Esophagus muscularis mucosa (tissue), 4 donors: ENCODE measurements at places on chromosomes 16 and 17.

DNA sequence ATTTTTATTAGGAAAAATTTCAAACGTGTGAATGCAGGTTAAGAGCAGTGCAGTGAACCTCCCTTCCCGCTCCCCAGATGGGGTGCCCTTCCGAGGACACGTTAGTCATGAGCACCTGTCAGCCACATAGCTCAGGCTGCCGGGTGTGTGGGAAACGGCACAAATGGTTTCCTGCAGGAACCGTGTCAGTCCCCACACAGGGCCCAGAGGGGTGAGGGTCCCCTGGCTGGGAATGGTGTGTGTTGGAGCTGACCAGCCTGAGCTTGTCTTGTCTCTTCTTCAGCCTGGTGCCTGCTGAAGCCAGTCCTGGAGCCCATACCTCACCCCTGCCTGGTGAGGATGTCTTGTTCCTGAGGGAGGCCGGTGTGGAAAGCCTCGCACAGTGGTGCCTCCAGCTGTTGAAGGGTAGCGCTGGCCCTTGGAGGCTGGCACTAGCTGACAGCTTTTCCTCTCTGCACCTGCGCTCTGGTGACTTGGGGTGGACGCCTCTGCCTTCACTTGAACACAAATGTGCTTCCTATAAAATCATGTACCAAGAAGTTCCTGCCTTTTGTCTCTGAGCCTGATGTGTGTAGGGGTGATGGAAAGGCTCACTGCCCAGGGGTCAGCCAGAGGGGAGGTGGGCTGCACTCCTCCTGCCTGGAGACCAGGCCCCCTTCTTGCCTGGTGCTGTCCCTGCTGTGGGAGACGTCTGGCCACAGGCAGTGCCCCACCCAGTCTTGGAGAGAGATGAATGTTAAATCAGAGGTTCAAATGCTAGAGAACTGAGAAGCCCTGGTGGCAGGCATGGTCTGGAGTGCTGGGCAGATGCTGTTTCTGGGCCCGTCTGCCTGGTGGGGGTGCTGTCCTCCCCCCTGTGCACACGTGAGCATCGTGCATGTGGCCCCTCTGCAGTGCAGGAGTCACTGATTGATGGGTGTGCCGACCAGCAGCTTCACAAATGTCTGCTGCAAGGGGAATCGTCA, 102.6 kb upstream of the ZNF750 start:
- no peak for DNase-seq

- no peak for DNase-seq
These were observed 310.6 kb downstream of the SEC14L1 start for GRCh38 chr17:77451245-77451893.

GRCh38 chr16:88713568-88714419, 7.5 kb downstream of the CTU2 start:
- no peak for DNase-seq

DNA sequence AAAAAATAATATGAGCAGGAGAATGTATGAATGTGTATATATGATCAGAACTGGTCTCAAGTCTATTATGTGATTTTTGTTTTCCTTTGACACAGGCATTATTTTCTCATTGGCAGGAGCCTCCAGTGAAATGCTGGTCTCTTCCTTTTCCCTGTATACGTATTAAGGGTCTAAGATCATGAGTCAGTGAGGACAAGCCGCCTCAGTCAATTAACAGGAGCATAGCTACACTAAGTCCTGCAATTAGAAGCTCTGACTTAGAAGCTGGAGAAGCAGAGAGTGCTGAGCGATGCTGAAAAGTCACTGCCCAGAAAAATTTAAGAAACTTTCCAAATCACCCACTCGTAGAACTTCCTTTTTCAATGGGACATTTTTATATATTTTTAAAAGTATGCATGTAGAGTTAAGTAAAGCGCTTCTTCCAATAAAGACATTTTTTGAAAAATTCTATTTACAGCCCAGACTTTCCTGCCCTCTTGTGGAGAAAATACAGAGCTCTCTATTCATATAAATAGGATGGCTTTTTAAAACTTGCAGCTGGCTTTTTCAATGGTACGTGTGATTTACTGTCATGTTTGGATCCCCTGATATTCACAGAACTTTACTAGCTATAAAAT, 70.2 kb upstream of the PSMD7 start:
- DNase-seq = peak; percentile 10

DNA sequence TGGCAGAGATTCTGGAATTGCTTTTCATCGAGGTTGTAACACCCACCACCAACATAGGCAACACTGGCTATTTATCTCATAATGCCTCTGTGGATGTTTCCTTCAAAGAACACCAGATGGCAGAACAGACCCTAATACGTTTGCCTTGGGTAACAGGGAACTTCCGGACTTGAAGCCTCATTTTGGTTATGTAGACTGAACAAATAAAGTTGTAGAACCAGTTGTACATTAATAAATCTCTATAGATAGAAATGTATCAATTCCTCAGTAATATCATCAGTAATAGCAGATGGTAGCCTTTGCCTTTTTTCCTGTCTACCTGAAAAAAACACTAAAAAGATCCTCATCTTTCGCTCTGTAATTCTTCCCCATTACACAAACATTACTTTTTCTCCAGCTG, 25.9 kb upstream of the APOH start:
- no peak for DNase-seq

GRCh38 chr17:6457688-6458459, 13.6 kb downstream of the PIMREG start:
- DNase-seq = no peak

DNA sequence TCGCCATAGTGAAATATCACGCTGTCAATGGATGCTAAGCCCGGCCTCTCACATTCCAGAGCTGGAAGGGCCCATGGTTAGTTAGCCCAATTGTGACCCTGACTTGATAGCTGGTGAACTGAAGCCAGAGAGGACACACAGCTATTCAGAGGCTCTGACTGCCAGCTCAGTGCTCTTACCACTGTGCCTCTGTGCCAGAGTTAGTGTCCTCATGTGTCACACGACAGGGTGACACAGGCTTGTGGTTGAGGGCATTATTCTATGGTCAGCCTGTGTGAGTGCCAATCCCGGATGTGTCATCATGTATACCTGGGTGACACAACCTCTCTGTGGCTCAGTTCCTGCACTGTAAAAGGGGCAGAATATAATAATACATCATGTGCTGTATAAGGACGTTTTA, 2.5 kb upstream of the MT1X start:
- DNase-seq = no peak

- no peak for DNase-seq
These were observed 2.0 kb upstream of the GSE1 start for GRCh38 chr16:85611194-85611443.

DNA sequence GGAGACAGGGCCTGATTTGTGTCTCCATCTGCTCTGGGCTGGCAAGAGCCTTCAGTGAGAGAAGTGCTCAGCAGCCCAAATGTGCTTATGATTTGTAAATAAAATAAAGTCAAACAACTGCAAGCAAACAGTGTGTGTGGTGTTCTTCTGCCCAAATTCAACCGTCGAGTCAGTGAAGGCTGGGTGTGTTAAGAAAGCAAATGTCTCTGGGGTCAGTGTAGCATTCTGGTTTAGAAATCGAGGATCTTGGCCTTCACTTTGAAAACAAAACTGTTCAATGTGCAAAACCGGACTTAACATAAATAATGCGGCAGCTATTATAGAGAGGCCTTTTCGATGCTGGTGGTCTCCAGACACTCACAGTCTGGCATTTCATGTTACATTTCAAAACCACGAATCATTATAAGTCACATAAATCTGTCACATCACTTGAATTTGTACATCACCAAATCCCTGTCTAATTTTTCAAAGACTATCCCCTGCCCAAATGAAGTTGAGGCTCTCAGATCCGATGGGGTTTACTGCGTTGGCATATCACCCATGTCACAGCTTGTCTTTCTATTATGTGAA, 158.6 kb upstream of the MYOCD start:
- no peak for DNase-seq

- DNase-seq = no peak
These were observed 5.0 kb upstream of the ARHGAP17 start for GRCh38 chr16:25020112-25020631.

GRCh38 chr17:30933966-30934365, 12.2 kb downstream of the ADAP2 start:
- DNase-seq = no peak

DNA sequence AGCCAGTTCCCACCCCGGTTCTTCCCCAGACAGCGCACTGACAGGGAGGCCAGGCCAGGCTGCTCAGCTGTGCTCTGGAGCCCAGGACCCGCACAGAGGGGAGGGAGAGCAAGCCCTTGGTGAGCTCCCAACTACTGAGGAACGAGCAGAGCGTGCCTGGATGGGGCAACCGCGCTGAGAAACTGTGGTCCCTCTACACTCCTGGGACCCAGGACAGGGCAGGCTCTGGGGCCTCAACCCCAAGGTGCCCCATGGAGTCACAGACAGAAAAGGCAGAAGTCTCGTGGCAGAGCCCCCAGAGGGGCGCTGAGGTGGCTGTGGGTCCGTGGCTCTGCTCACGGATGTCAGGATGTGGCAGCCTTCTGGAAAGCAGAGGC, 16.3 kb downstream of the SLX4 start:
- DNase-seq = no peak

GRCh38 chr16:2160915-2161551, 5.5 kb downstream of the TRAF7 start:
- no peak for DNase-seq

DNA sequence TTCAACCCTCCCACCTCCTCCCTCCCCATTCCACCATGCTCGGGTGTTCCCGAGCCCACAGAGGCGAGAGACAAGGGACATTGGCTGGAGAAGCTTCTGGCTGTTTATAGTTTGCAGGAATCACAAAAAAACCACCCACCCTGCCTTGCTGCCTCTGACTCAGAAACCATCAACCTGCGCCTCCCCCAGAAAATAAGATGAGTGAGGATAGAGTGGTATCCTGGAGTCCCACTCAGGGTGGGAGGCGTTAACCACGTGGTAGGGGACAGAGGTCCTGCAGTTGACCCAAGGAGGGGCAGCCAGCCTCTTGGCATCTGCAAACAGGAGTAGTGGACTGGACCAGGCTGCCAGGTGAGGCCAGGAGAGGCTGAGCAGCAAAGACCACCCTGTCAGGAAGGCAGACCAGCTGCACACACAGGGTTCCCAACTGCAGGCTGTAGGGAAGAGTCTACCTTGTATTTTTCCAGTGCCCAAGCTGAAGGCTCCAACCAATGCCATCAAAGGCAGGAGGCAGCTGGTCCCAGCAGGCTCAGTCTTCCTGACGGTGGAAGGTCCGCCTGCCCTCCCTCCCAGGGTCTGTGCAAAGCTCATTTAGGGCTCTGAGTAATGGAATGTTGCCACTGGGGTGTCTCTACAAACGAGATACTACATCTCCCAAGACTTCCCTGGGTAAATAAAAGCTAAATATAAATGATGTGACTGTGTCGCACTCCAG, 201.5 kb upstream of the TNRC6C start:
- DNase-seq = no peak

GRCh38 chr17:48469227-48469626, 39.2 kb upstream of the SKAP1 start:
- DNase-seq = no peak

GRCh38 chr17:46866325-46866724, 14.9 kb downstream of the WNT9B start:
- no peak for DNase-seq

DNA sequence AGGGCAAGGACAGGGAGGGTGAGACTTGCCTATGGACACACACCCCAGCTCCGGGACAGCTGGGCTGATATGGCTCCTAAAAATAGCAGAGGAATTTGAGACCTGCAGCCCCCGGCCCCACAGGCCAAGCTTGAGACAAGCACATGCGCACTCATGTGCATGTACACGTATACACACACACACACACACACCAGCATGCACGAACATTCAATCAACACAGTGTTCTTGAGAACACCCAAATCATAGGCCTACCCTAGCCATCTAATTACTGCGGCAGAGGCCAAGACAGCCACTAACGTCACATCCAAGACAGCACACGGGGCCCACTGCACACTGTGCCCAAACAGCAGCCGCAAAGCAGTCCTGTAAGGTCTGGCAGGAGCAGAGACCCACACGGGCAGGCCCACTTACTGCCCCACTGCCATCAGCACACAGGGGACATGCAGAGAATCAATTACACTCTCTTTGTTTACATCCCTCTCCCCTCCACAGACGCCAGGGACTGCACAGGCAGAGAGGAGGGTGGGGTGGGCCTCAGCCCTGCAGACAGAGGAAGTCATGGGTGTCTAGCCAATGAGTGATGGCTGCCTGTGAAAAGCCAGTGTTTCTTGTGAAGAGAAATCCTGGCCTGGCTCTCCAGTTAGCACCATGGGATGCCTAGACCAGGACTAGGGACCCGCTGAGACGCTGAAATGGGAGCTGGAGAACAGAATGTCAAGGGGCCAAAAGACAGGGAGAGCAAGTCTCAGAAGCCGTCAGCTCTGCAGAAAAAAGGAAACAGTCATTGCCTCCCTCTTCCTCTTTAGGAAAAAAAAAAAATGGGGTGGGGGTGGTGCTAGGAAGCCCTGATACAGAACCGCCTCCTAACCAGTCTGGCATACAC, 39.3 kb downstream of the MYO18A start:
- DNase-seq = no peak

- DNase-seq = no peak
These were observed 272.8 kb downstream of the WWOX start for GRCh38 chr16:78372277-78372676.

DNA sequence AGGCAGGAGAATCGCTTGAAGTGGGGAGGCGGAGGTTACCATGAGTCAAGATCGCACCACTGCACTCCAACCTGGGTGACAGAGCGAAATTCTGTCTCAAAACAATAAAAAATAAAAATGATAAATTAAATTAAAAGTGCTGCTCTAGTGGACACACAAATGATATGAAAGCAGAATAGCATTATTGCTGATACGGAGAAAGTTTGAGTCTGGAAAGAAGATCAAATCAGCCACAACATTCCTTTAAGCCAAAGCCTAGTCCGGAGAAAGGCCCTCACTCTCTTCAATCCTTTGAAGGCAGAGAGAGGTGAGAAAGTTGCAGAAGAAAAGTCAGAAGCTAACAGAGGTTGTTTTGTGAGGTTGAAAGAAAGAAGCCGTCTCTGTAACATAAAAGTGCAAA, 15.1 kb upstream of the CSF3 start:
- no peak for DNase-seq

DNA sequence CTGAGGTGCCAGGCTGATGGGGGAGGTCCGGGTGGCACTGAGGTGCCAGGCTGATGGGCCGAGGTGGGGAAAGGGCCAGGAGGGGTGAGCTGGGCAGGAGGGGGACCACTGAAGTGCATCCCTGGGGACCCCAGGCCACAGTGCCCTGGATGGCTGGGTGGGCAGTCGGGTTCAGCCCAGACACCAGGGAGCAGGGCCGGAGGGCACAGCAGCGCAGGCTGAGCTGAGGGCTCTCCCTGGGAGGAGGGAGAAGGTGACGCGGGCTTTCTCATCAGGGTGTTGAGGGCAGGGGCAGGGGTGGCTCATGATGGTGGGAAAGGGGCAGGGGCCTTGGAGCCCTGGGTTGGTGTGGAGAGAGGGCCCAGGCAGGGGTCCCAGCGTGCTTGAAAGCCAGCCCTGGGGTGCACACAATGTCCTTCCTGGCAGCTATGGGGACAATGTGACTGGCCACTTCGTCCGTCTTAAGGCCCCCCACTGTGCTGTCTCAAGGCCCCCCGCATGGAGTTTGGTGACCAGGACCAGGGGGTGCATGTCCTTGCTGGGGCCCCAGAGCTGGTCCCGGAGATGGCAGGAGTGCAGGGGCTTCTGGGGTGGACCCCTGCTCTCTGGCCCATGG, 16.0 kb downstream of the CD7 start:
- DNase-seq = no peak
